ENCODE measurements at places on chromosomes 4 and X.

DNA sequence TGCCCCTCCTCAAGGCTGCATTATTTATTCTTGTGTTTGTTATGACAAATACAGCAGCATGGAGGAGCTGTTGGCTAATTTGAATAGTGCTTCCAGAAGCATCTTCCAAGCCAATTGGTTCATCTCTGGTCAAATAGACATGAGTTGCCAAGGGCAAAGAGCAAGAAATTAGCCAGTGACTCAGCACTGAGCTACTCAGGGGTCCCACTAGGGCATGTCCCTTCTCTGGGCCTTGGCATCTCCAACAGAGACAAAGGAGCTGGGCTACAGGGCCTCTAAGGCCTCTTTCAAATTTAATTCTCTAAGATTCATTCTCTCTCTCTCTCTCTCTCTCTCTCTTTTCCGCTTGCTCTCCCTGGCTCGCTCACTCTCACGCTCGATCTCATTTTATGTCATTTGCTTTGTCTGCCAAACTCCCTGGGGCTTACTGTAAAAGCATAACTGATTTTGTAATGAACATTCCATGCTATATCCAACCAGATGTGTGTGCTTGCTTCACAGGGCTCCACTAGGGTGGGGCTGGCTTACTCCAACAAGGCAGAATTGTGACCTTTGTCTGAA is 86.7 kb upstream of the MAGEA4 start:
- no peak for DNase-seq

GRCh38 chrX:45017946-45018345 is 145.0 kb downstream of the KDM6A start:
- no peak for DNase-seq

DNA sequence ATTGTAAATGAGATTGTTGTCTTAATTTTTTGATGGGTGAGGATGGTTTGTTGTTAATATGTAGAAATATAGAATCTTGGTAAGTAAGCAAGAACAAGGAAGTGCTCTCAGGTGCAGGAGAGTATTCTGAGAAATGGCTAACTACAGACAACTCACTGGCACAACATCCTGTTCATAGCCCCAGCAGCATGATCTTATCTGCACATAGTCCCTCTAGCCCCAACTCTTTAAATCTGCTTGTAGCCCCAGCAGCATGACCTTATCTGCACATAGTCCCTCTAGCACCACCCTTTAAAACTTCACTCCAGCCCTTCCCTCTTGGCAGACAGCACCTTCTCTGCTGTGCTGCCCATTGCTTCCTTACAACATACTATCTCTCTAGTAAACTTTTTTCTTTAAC is 1957.1 kb upstream of the ADGRL3 start:
- no peak for DNase-seq

DNA sequence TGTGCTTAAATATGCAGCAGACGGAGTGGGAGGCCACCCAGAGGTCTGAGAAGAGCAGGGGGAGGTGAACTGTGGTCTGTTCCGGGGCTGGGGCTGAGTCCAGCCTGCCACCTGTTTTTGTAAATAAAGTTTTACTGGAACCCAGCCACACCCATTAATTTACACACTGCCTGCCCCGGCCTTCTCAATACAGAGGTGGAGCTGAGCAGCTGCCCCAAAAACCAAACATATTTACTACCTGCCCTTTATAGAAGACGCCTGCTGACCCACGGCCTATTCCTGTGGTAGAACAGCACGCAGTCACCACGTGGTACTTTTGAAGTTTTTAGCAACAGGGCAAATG is 45.9 kb downstream of the FGFRL1 start:
- DNase-seq: no peak

DNA sequence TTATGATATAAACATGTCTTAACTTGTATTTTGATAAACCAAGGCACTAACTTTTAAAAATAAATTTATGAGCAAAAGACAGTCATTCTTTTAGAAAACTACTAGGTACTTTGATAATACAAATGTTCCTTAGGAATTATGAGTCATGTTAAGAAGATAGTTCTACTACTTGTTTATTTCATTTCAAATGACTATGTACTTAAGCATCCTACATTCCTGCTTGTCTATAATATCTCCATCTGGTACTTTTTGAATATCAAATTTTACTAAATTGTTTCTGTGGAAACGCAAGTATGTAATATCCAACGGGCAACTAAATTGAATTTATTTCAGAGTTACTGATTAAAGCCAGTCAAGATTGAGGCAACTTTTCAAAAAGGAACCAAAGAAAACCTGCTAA is 61.8 kb downstream of the CAMK2D start:
- no peak for DNase-seq

- no peak for DNase-seq
Observed at GRCh38 chrX:1041091-1041490, 171.4 kb downstream of the CRLF2 start.

- no peak for DNase-seq
Observed at GRCh38 chr4:14434916-14435315, 567.4 kb upstream of the CPEB2 start.

DNA sequence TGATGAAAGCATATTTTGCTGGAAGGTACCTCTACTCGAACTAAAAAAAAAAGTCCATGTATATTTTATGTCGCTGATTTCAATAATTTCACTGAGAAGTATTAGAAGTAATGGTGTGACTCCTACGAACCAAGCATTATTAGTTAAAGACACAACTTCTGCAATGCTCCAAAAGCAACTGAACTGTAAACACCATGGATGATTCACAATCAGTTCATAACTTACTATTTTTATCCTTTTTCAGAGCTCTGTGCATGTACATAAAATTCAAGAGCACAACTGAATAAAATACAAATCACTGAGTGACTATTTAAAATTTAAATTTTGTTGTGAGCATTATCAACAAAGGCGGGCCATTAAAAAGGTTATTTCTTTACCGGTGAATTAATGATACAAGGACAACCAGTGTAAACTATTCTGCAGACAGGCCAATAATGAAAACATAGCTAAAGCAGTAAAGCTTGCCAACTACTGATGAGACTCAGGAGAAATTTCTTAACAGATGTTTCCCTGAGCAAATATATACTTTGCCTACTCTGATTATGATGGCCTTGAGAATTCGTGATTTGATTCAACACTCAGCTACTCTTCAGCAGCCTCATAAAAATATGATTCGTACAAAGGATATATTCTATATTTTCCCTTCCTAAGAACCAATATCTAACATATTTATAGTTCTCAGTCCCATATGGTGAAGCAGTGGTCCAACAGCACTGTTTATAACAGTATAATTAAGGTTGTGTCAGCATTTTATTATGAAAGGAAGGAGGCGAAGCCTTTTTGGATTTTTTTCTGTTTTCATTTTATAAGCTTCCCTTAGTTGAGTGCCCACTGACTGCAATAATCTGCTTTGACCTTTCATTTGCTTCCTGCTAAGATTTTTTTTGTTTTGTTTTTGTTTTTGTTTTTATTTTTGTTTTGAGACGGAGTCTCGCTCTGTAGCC is 62.8 kb upstream of the NEIL3 start:
- no peak for DNase-seq

DNA sequence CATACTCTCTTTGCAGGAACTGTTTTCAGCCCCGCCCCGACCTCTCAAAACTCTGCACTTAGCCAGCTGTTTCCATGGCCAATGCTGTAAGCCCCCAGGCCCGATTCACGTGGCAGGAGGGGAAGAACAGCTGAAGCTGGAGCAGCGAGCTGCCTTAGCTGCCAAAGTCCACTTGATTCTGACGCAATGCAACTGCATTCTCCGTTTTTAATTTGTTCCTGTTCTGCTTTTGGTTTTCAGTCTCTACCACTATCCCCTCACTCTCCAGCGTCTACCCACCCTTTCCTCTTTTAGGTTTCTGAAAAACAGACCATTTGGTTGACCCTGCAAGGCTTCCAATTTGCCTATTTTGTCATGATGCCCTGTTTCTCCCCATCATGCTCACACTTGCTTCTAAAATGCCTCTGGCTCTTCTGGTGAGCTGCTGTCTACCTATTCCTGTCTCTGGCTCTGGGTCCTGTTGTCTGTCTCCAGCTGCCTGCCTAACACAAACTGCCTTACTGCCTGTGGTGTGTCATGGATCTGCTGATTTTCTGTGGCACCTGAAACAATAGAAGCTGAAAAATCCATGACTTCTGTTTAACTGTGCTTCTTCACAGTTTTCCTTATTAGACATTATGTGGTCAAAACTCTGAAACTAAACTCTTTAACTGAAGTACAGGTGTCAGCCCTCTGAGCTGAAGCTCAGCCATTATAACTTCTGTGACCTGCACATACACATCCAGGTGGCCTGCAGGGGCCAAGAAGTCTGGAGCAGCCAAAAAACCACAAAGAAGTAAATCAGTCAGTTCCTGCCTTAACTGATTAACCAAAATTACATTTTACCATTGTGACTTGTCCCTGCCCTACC is 160.5 kb upstream of the AGTR2 start:
- no peak for DNase-seq

GRCh38 chr4:161815841-161816240 is 348.0 kb downstream of the FSTL5 start:
- no peak for DNase-seq

DNA sequence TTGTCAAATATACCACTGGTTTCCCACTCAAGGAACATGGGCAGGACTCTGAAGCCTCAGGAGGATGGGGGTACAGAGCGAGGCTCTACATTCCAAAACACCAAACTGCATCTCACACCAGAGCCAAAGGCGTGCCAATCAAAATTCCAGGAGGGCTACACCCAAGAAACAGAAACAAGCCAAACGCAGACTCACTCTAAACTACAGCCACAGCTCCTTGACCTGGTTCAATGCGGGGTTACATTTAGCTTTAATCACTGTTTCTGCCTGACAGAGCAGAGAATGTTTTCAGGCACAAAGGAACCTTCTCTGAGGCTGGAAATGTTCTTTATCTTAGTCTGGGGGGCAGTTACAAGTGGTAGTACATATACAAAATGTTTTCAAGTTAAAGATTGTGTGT is 2121.5 kb upstream of the AGA start:
- DNase-seq: no peak

GRCh38 chr4:53931461-53931961 is 132.9 kb downstream of the CHIC2 start:
- DNase-seq: no peak

DNA sequence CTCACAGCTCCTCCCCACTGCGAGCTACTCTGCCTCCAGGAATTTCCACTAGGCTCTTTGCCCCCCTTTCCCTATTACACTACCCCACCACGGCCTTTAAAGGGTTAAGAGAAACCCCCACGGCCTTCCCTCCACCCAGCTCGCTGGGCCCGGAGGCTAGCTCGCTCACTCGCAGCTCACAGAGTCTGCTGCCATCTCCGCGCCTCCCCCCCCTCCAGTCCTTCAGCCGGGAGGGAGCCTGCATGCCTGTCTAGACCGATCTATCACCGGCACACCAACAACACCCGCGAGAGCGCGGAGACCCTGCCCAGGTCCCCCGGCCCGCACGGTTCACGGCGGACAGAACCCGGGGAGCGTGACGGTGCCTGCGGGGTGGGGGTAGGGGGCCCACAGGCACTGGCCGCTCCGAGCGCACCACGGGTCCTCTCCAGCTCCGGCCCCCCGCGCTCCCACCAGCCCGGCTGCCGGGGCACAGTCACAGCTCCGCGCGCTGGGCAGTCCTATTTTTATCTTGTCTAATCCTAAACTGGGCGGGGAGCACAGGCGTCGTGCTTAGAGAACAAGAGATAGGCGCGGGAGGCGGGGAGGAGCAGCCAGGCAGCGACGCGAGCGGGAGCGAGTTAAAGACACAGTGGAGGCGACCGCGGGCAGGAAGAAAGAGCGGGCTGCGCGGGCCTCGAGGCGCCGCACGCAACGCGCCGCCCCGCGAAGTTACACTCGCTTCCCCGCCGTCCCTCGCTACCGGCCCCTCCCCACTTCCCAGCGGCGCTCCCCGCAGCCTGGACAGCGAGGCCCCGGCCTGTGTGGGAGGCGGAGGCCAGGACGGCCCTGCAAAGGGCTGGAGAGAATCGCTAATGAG is 3.5 kb downstream of the BCOR start:
- no peak for DNase-seq

DNA sequence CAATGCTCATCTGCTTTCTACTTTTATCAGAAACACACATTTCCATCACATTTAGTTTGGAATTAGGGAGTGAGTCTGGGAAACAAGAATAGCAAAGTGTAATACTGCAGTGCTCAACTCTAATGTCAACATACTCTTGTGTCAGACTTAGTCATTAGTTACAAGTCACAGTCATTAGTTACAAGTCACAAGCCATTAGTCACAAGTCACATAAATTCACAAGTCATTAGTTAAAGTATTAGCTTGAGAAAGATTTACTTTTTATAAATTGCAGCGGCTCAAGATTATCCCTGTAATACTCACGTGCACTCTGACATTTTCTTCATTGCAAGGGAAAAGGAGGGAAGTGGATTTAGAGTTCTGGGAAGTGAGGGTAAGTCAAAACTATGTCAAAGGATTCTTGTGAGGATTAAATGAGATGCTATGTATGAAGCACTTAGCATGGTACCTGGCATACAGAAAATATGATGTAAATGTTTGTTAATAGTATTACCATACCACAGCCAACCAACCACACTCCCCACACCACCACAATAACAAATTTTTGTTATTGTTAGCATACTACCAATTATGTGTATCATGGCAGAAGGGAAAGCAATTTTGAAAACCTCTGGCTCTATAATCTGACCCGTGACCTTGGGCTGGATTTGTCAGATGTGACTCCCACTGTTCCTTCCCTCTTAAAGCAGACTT is 116.6 kb downstream of the ARHGAP24 start:
- no peak for DNase-seq

- DNase-seq: no peak
Observed at GRCh38 chr4:105624530-105624929, 72.1 kb downstream of the ARHGEF38 start.

DNA sequence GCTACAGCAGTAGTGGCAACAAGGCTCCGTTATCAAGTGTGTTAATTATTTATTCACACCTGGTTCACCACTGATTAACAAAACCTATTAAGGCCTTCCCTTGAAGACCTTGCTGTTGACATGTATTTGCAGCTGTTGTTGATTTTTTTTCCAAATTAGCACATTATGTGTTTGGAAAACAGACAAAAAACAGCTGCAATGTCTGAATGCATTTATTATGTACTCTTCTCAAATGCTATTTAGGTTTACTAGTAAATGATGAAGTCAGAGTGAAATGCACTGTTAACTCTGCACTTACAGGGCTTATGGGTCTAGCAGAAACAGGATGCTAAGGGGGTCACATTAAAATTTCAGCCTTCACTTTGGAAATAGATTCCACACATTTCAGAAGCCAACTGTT is 99.5 kb upstream of the PCDH7 start:
- no peak for DNase-seq

DNA sequence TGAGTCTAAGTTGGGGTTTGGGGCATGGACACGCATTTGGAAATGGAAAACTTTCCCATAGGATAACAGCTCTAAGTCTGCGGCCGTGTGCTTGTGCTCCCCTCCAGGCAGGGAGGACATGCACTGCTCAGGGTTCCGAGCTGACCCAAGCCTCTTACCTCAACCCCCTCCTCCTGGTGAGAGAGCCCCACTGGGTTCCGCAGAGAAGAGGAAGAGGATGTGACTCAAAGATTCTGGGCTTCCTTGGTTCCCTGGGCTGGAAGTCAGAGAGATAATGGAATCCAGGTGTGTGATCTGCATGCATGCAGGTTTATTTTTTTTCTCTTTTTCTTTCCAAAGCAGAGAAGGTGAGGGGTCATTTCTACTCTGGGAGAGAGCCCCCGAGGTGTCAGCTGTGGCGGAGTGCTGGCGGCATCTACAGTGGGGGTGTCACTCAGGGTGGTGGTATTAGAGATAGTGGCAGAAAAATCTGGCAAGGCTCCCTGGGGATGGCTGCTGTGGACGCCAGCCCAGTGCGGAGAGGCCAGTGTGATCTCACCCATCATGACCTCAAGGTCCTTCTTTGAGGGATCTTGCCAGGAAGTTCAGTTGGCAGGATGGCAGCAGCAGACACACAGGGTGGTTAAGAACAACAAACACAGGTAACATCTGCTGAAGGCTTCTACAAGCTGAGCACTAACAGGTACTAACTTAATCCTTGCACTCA is 168.7 kb upstream of the HAND2 start:
- DNase-seq: no peak

GRCh38 chrX:147958291-147958690 is 22.8 kb upstream of the FMR1NB start:
- no peak for DNase-seq
